ENCODE measurements at places on chromosomes 12 and 14.

DNA sequence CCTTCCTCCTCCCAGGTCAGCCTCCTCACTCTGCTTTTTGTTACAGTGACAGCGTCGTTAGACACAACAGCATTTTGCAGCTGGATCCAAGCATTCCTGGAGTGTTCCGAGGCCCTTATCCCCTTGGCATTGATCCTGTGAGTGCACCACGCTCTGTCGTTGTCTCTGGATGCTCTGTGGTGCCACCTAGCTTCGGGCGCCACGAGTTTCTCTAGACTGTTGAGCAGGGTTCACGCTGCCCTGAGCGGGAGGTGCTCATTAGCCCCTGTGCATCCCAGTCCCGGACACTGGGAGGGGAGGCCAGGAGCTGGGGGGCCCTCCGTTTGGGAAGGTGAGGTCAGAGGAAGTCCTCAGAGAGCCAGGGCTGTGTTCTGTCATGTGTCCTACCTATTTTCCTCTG lies 17.3 kb upstream of the DNAH10 start:
- no peak for DNase-seq

GRCh38 chr14:61099216-61099835 lies 118.3 kb downstream of the SLC38A6 start:
- peak; percentile 80 for DNase-seq

GRCh38 chr14:103735815-103736545 lies 20.4 kb downstream of the ZFYVE21 start:
- DNase-seq, result no peak

DNA sequence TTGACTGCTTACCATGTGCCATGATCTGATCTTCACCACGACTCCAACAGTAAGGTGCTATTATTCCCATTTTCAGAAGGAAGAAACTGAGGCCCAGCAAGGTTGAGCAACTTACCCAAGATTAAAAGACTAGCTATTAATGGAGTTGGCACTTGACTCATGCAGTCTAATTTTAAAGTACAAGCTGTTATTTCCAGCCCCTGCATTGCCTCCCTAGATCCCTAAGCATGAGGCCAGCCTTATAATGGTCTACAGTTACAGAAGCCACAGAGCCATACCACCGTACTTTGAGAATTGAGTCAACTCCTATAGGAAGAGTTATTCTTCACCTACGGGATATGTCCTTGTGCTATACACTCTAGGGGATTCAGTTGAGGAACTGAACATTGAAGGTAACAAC lies 66.7 kb upstream of the RBM19 start:
- DNase-seq, result no peak

DNA sequence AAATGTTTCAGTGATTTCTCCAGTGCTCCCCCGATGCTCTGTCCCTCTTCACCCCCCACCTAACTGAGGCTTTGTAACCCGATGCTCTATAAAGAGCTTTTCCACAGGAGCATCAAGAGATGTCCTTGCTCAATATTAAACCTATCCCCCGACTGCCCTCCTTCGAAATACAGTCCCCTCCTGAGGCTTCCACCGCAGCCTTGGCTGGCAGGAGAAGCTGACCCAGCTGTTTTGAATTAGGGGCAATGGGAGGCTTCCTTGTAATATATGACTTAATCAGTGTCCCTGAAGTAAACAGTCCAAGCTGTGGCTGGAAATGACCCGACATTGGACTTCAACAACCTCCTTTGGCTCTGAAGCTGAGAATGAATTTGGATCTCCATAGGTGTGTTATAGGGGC lies 62.4 kb downstream of the TMEM30B start:
- DNase-seq, result peak; percentile 96

- no peak for DNase-seq
These were observed 212.3 kb upstream of the OTX2 start for GRCh38 chr14:57022608-57023007.

- DNase-seq, result no peak
These were observed 9.4 kb upstream of the CCDC175 start for GRCh38 chr14:59585891-59586554.

DNA sequence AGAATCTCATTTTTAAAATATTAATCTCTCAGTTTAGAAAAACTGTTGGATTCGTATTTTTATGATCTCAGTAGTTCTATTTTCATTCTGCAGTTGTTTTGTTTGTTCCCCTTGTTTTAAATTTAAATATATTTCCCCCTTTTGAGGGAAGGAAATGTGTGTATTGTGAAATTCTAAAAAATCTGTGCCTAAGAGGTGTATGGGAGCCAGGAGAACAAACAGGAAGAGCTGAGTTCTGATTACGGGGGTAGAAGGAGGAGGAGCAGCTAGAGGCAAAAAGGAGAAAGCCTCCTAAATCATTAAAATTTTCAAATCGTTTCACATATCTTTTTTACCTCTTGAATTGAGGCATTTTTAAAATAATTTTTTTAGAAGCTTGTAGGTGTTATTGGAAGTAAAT lies 2.3 kb downstream of the RDH12 start:
- DNase-seq, result no peak

GRCh38 chr14:54901380-54902142 lies 1.1 kb downstream of the GCH1 start:
- no peak for DNase-seq

GRCh38 chr14:25026476-25027137 lies 23.3 kb downstream of the STXBP6 start:
- no peak for DNase-seq

- peak; percentile 66 for DNase-seq
These were observed 15.2 kb downstream of the PPFIBP1 start for GRCh38 chr12:27539191-27539631.

GRCh38 chr14:68464711-68465110 lies 328.2 kb downstream of the ZFP36L1 start:
- no peak for DNase-seq

DNA sequence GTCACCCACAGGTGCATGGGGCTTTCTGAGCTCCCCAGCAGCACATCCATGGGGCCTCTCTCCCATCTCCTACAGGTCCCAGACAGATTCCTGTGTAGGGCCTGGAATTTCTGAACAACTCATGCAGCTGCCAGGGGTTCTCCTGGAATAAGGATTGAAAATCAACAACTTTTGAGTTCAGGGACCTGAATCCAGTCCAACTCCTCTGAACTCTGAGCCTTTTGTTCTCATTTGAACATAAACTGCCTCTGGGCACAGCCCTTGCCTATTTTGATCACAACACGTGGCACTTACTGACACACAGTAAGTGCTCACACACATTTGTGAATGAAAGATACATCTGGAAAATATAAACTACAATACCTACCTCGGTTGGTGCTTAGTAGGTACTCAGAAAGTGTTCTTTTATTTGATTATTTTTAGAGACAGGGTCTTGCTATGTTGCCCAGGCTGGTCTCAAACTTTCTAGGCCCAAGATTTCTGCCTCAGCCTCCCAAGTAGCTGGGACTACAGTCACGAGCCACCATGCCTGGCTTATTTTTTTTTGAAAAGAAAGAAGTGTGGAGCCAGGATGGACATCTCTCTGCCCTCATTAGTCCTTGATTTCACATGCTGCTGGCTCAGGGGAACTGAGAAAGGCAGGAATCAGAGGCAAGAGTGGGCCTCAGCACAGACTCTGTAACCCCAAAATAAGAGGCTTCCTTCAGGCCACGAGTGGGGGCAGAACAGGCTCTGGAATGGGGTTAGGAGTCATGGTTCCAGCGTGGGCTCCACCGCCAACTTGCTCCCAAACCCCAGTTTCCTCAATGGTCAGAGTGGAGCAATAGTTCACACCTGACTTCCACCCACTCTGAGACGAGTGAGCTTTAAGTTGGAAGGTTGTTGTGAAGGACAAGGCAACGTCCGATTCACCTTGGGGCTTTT lies 27.0 kb downstream of the SYNE3 start:
- DNase-seq, result peak; percentile 52

GRCh38 chr12:131202592-131203378 lies 249.1 kb downstream of the ADGRD1 start:
- no peak for DNase-seq

GRCh38 chr14:23345987-23346692 lies 6.5 kb downstream of the SLC22A17 start:
- no peak for DNase-seq

GRCh38 chr12:51222461-51222860 lies 4.6 kb upstream of the POU6F1 start:
- DNase-seq, result no peak

- DNase-seq, result peak; percentile 92
These were observed 231.6 kb downstream of the CACNA1C start for GRCh38 chr12:2284321-2284813.

DNA sequence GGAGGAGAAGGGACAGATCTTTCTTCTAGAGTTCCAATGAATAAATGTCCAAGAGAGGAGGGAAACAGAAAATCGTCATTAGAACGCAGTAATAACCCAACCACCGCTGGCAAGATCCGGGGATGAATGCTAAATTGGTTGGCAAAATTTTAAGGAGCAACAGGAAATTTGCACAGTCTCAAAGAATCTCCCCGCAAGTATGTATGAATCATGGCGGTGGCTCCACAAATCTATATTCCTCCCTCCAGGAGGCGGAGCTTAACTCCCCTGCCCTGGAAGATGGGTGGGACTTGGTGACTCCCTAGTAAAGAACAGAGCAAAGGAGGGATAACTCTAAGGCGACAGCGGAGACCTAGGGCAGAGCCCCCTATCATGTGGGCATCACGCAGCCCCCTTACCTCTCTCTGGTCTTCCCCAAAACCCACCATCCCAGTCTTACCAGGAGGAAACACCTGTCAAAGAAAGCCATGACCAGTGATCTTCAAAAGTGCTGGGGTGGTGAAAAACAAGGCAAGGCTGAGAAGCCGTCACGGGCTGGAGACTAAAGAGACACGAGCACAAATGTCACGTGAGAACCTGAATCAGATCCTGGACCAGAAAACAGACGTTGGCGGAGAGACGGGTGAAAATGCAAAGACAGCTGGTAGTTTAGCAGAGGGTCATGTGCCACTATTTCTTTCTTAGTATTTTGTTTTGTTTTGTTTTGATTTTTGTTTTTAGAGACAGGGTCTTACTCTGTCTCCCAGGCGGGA lies 125.8 kb downstream of the NCOR2 start:
- DNase-seq, result peak; percentile 89

GRCh38 chr12:58513301-58513834 lies 406.9 kb downstream of the LRIG3 start:
- no peak for DNase-seq

GRCh38 chr12:25691865-25692114 lies 138.7 kb upstream of the LMNTD1 start:
- DNase-seq, result no peak

GRCh38 chr12:65828711-65829339 lies 4.5 kb downstream of the HMGA2 start:
- DNase-seq, result no peak

- peak; percentile 90 for DNase-seq
These were observed 23.5 kb upstream of the ZFP36L1 start for GRCh38 chr14:68816183-68816942.

- DNase-seq, result no peak
These were observed 72.9 kb upstream of the ELK3 start for GRCh38 chr12:96121271-96121711.

- no peak for DNase-seq
These were observed 183.5 kb downstream of the TTC8 start for GRCh38 chr14:89007906-89008305.

DNA sequence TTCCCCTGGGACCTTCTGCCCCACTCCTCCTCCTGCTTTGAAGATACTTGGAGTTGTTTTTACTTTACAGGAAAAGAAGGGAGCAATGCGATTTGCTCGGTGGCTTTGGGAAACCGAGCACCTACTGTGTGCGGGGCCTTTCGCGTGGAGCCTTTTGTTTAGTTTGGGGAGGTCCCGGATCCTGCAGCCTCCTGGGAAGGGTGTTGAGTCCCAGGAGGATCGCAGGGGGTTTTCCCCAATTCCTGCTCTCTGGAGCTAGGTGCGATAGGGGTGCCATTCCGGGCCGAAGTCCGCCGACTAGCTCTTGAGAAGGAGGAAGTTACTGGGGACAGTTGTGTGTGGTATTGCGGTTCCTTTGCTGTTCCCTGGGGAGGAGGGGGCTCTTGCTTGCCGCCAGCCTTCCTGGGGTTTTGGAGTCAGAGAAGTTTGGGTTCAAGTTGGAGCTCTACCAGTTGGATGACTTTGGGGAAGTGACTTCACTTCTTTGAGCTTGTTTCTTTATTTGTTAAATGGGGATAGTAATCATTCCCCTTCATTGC lies 1.1 kb downstream of the BRI3BP start:
- no peak for DNase-seq

- no peak for DNase-seq
These were observed 19.8 kb downstream of the CD9 start for GRCh38 chr12:6219980-6220379.

GRCh38 chr12:112350593-112351592 lies 31.3 kb downstream of the HECTD4 start:
- DNase-seq, result peak; percentile 49

- peak; percentile 65 for DNase-seq
These were observed 95.2 kb upstream of the PCED1B start for GRCh38 chr12:46983959-46984841.

GRCh38 chr12:33678221-33678964 lies 238.8 kb upstream of the SYT10 start:
- no peak for DNase-seq

GRCh38 chr12:28328967-28329366 lies 138.7 kb downstream of the CCDC91 start:
- no peak for DNase-seq

DNA sequence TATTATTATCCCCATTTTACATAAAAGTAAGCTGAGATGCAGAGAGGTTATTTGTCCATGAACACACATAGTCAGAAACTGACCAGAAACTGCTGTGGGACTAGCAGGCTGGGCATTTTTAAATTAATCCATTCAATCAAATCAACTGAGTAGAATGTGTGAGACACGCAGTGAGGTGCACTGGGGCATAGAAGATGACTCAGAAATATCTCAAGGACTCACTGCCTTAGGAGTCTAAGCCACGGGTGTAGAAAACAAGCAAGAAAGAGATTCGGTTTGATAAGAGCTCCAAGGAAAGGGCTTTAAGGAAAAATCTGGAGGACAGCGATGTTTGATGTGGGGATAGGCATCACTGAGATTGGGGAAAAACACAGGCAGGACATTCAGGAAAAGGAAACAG lies 127.8 kb downstream of the ANO2 start:
- no peak for DNase-seq

DNA sequence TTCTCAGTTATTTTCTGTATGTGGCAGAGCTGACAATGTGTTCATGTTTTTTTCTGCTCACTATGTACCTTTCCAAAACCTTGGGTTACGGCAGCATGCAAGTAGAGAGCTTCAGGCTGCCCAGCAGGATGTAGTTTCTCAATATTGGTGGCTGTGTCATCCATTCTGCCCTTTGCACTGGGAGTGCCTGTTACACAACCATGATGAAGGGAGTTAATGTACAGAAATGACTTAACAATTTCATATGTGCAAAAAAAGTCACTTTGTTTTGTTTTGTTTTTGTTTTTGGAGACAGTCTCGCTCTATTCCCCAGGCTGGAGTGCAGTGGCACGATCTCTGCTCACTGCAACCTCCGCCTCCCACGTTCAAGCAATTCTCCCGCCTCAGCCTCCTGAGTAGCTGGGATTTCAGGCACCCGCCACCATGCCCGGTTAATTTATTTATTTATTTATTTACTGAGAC lies 6.1 kb upstream of the CNIH1 start:
- DNase-seq, result peak; percentile 85

GRCh38 chr12:118033323-118033722 lies 16.8 kb downstream of the RFC5 start:
- DNase-seq, result no peak

All from fibroblast of gingiva (primary cell).